ENCODE measurements at places on chromosomes 2 and 18. TPM values are rescaled to one million over a fixed set of nuclear protein-coding genes. Genes with fewer than 3 reads are reported as not detected.

The DSG1 gene
- not detected for total RNA-seq

The GALNT5 gene
- total RNA-seq: 75.7 TPM

The GAREM1 gene
- 5.0 TPM for total RNA-seq

The SRD5A2 gene
- total RNA-seq: not detected

The RGPD3 gene
- total RNA-seq: 0.59 TPM

The BOLL gene
- total RNA-seq: not detected

The ATP5MC3 gene
- 87.2 TPM for total RNA-seq

DNA sequence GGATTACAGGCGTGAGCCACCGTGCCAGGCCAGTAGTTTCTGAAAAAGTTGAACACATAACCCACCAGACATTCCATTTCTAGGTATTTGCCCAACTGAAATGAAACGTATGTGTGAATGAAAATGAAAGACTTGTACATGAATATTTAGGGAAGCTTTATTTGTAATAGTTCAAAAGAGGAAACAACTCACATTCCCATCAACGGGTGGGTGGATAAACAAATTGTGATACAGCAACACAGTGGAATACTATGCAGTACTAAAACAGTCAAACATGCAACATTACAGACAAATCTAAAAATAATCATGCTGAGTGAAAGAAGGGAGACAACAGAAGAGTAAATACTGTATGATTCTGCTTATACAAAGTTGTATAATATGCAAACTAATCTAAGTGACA lies 46.8 kb downstream of the TMEM131 start:
- DNase-seq: no peak

GRCh38 chr2:219642465-219643083 lies 15.1 kb downstream of the SLC4A3 start:
- peak; percentile 99 for DNase-seq

GRCh38 chr18:75131381-75132000 lies 77.4 kb downstream of the PTGR3 start:
- DNase-seq: peak; percentile 73

DNA sequence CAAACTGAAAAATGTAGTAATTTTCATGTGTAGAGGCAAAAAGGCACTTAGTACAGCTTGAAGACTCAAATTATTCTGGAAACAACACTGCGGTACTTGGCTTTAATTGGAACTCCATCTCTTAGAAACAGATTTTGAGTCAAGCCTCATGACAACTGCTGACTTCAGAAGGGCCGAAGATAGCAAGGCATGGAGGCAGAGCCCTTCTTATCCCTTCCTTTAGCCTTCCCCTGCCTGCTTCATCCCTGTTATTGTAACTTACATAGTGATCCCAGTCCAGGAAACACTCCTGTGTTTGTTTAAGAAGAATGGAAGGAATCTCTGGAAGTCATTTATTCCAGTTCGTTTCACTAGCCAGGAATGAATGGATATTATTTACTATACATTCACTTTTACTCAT lies 110.9 kb upstream of the FAM98A start:
- DNase-seq: no peak

DNA sequence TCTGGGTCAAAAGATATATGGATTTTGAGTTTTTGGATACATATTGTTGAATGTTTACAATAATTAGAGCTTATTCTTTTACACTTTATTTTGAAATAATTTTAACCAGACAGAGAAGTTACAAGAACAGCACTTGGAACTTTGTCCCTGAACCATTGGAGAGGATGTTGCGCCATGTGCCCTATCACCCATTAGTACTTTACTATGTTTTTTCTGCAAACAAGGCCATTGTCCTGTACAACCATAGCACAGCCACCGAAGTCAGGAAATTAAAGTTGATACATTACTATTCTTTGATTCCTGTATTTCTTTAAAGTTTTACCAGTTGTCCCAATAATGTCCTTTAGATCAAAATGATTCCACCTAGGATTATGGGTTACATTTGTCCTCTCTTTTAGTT lies 188.8 kb downstream of the ACKR3 start:
- DNase-seq: no peak

DNA sequence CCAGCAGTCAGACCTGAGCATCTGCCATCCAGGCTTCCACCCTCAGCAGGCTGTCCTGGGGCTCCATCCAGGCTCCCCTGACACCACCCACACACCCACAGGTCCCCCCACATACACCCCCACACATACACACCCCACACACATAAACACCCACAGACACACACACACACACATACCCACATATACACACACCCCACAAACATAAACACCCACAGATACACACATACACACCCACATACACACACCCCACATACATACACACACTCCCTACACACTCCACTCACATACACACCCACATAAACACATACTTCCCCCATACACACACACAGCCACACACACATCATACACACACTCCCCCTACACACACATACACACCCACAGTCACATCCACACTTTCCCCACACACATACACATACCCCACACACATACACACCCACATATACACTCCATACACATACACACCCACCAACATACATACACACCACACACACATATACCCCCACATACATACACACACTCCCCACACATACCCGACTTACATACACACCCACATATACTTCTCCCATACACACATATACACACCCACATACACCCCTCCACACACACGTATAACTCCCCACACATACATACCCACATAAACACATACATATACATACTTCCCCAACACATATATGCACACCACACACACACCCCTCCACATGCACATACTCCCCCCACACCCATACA lies 183.3 kb upstream of the ETAA1 start:
- no peak for DNase-seq

GRCh38 chr2:134361648-134362047 lies 107.8 kb downstream of the MGAT5 start:
- no peak for DNase-seq

DNA sequence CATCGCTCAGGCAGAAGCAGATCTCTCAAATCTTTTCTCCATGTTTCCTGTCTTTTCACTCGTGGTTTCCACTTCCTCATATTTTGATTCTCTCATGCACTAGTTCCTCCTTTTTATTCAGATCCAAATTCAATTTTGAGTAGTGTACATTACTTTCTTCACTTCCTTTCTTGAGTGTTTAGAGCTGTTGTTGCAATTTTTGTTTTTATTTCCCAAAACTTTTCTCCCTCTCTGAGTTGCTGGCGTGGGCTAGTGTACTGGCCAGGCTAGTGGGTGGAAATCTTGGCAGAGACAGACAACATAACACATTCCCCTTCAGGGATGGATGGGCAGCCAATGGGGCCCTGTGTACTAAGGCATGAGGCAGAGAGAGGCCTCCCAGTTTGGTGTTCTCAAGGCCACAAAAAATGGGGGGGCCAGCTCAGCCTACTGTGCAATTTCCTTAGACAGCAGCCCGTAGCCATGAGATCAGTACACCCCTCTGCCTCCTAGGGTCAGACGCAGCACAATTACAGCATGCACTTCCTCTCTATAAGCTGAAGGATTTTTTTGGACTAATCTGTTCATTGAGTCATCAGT lies 145.1 kb upstream of the PID1 start:
- DNase-seq: no peak

DNA sequence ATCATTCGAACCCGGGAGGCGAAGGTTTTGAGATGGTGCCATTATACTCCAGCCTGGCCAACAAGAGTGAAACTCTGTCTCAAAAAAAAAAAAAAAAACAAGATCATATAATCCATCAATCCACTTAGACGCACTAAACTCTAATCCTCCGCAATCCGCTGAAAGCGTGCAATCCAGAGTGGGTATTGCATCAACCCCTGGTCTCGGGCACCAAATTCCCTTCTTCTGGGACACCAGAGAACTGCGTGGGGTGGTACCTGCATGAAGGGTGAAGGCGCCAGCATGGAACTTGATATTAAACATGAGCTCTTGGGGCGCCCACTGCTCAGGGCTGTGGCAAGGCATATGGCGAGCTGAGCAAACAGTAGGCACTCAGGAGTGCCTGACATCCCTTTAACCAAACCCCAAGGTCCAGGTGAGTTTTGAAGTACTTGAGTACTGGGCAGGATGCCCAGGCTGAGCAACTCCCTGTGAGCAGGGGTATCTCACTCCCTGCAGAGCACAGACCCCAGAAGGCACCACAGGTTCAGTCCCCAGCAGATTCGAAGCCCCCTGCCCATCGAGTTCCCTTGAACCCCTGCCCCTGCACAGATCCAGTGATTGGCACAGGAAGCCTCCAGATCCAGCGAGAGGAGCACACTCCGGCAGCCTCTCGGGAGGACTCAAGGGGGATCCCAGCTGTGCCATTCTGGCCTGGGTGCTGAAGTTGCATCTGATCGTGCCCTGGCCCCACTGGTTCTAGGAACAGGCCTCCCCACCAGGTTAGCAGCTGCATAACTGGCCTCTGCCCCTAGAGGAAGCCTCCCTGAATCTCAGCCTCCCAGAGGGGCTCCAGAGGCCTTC lies 8.0 kb downstream of the ALPI start:
- peak; percentile 61 for DNase-seq

GRCh38 chr2:144522897-144523595 lies 3.1 kb upstream of the ZEB2 start:
- peak; percentile 73 for DNase-seq

GRCh38 chr2:154882725-154883124 lies 184.2 kb downstream of the KCNJ3 start:
- DNase-seq: no peak

- no peak for DNase-seq
Observed at GRCh38 chr2:60119778-60120177, 433.7 kb downstream of the BCL11A start.

DNA sequence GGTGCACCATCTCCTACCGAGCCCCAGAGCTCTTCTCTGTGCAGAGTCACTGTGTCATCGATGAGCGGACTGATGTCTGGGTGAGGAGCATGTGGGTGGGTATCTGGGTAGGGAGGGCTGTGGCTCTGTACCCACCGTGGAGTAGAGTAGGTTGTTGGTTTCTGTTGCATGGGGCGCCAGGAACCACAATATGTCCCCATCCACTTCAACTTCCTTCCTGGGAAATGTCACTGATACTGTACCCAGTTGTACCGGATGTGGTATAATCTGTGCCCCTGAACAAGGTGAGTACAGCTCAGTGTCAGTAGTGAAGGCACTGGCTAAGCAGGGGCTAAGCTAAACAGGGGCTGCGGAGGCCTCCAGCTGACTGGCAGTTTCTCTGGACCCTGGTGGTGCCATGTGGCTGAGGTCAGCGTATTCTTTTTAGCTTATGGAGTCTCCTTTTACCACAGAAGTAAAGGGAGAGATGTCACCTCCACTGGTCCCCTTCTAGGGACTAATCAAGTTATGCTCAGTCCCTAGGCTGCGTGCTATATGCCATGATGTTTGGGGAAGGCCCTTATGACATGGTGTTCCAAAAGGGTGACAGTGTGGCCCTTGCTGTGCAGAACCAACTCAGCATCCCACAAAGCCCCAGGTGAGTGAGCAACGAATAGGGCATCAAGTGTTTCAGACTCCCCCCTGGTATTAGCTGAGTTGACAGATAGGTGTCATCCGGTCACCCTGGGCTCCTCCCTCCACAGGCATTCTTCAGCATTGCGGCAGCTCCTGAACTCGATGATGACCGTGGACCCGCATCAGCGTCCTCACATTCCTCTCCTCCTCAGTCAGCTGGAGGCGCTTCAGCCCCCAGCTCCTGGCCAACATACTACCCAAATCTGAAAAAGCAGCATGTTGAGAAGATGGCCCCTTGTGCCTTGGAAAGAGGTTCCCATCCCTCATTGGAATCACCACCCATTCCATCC lies 2.7 kb downstream of the STK16 start:
- peak; percentile 62 for DNase-seq

DNA sequence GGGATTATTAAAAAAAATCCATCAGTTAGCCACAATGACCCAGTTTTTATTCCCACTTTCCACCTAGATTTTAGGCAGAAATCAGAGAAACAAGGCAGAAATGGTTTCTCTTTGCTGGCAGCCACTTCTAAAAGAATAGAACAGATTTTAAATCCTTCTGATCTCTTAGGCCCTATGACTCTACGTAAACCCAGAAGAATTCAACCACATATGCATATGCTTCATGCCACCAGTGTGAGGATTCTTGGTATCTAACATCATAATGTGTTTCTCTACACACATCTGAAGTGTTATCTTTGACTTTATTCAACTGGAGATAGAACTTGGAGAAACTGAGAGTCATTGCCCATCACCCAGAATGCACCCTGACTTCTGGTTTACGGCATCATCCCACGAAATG lies 128.7 kb upstream of the TANK start:
- DNase-seq: no peak

Data from osteoblast (primary cell).